ENCODE measurements at places on chromosomes 4 and X. TPM values are rescaled to one million over a fixed set of nuclear protein-coding genes. Genes with fewer than 3 reads are reported as not detected.

DNA sequence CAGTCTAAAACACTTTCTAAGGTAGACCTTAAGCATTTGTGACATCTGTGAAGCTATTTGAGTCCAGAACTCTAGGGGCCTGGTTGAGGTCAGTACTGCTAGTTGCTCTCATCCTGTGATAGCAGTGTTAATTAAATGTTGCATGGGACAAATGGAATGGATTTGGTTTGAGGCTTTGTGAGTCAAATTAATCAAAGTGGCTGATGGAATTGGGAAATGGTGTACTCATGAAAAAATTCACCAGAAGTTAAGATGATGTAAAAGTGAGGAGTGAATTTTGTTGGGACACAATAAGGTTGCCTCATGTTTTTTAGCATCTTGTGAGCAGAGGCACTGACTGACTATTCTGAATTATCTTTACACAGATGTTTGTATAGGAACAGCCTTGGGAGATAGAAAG lies 99.2 kb upstream of the ARSJ start:
- H3K36me3 ChIP-seq, result no peaks in the 10 kb centered on the region
- H3K4me1 ChIP-seq, result no peaks in the 10 kb centered on the region
- H3K4me3 ChIP-seq, result no peak overlapping the region
- no peak for DNase-seq
- no peak overlapping the region for H3K27ac ChIP-seq
- H3K27me3 ChIP-seq, result no peaks in the 10 kb centered on the region

DNA sequence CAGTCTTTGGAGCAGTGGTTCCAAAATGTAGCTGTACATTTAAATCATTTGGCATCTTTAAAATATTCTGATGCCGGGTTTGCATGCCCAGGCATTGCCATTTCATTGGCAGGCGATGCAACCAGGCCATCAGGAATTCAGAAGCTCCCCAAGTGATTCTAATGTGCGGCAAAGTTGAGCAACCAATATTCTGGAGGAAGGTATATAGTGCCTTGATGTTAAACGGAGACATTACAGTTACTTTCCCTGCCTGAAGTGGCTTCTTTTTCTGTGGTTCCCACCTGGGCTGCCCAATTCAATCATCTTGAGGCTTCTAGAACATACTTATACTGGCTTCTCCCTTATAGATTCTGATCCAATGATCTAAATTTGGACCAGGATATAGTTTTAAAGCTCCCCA lies 68.7 kb upstream of the PGM2 start:
- no peaks in the 10 kb centered on the region for H3K4me1 ChIP-seq
- DNase-seq, result no peak
- no peaks in the 10 kb centered on the region for H3K36me3 ChIP-seq
- no peaks in the 10 kb centered on the region for H3K27me3 ChIP-seq
- no peak overlapping the region for H3K4me3 ChIP-seq

DNA sequence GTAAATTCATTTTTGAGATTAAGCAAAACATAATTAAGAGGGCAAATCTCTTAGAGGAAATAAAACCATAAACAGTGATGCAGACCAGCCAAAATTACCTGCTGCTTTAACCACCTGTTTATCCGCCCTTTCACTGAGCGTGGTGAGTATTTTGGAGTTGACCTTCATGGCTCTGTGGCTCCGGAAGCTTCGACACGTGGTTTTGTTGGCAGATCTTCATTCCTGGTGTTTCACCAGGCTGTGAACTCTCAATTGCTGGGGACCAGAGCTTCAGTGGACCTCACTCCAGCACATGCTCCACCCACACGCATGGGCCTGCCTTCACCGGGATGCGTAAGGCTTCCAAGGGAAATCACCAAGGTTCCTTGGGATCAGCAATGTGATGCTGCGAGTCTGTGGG lies 83.8 kb downstream of the FHDC1 start:
- DNase-seq, result no peak
- H3K4me1 ChIP-seq, result no peaks in the 10 kb centered on the region
- no peaks in the 10 kb centered on the region for H3K36me3 ChIP-seq
- H3K27me3 ChIP-seq, result no peaks in the 10 kb centered on the region
- H3K4me3 ChIP-seq, result no peak overlapping the region

- no peak overlapping the region for H3K27ac ChIP-seq
- peaks cover 13% of the 10 kb centered on the region for H3K4me1 ChIP-seq
- no peaks in the 10 kb centered on the region for H3K36me3 ChIP-seq
Measured at GRCh38 chr4:173449380-173449717, 50.4 kb upstream of the SCRG1 start.

DNA sequence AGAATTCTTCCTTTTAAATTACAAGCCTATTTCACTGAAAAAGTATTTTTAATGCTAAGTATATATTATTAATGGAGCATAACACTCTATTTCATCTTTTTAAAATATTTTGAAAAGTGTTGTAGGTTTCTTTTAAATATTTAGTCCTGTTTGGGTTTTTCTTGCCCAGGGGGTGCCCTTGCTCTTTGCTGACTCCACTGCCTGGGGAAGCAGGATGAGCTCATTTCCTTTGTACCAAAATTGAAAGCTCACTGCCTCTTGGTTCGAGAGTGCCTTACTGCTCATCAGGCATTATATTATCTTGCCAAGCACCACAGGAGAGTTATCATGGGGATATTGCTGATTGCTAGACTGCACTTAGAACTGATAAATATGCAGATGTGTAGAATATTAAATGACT lies 819.2 kb downstream of the PCDH18 start:
- H3K36me3 ChIP-seq, result no peaks in the 10 kb centered on the region
- no peak overlapping the region for H3K27ac ChIP-seq
- no peaks in the 10 kb centered on the region for H3K27me3 ChIP-seq
- H3K4me1 ChIP-seq, result no peaks in the 10 kb centered on the region
- no peak overlapping the region for H3K4me3 ChIP-seq

GRCh38 chrX:115362334-115363095 lies 73.0 kb downstream of the LUZP4 start:
- no peak for DNase-seq
- no peak overlapping the region for H3K27ac ChIP-seq
- H3K4me3 ChIP-seq, result no peak overlapping the region
- H3K36me3 ChIP-seq, result no peaks in the 10 kb centered on the region

GRCh38 chr4:43132010-43132582 lies 239.6 kb downstream of the GRXCR1 start:
- H3K4me3 ChIP-seq, result no peak overlapping the region
- no peak overlapping the region for H3K27ac ChIP-seq
- H3K36me3 ChIP-seq, result no peaks in the 10 kb centered on the region
- peak; percentile 16 for DNase-seq
- H3K4me1 ChIP-seq, result no peaks in the 10 kb centered on the region

DNA sequence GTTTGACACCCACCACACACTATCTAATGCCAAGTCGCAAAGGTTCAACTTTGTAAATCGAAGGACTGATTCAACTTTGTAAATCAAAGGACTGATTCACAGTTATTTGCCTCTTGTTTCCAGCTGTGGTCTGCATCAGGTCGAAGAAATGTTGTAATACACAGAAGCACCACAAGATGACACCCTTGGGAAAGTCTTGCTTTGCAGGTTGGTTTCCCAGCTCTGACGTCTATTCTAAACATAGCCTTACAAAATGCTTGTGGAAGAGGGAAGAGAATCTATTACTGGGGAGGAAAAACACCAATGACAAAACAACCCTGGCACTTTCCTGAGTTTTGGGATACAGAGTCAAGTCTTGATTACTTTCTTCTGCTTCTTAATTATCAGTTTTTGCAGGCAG lies 35.3 kb downstream of the SUPT20HL1 start:
- no peaks in the 10 kb centered on the region for H3K4me1 ChIP-seq
- DNase-seq, result no peak
- peaks cover 19% of the 10 kb centered on the region for H3K27me3 ChIP-seq
- H3K4me3 ChIP-seq, result no peak overlapping the region
- H3K36me3 ChIP-seq, result no peaks in the 10 kb centered on the region

- no peak for DNase-seq
- H3K27me3 ChIP-seq, result no peaks in the 10 kb centered on the region
- no peaks in the 10 kb centered on the region for H3K36me3 ChIP-seq
- H3K4me1 ChIP-seq, result no peaks in the 10 kb centered on the region
- H3K27ac ChIP-seq, result no peak overlapping the region
- H3K4me3 ChIP-seq, result no peak overlapping the region
Measured at GRCh38 chrX:45506149-45506730, 305.6 kb upstream of the DIPK2B start.

- no peak overlapping the region for H3K27ac ChIP-seq
- peaks cover 4% of the 10 kb centered on the region for H3K4me1 ChIP-seq
- no peaks in the 10 kb centered on the region for H3K36me3 ChIP-seq
- H3K27me3 ChIP-seq, result no peaks in the 10 kb centered on the region
- no peak overlapping the region for H3K4me3 ChIP-seq
- no peak for DNase-seq
Measured at GRCh38 chr4:118904418-118904817, 15.8 kb downstream of the SYNPO2 start.

- H3K27ac ChIP-seq, result no peak overlapping the region
- H3K27me3 ChIP-seq, result no peaks in the 10 kb centered on the region
- H3K36me3 ChIP-seq, result peaks cover 5% of the 10 kb centered on the region
- no peak for DNase-seq
- H3K4me3 ChIP-seq, result no peak overlapping the region
Measured at GRCh38 chrX:72326605-72327300, 21.0 kb upstream of the CITED1 start.

GRCh38 chrX:44506678-44507077 lies 36.0 kb downstream of the FUNDC1 start:
- no peak overlapping the region for H3K27ac ChIP-seq
- no peak for DNase-seq
- no peaks in the 10 kb centered on the region for H3K27me3 ChIP-seq
- no peak overlapping the region for H3K4me3 ChIP-seq

DNA sequence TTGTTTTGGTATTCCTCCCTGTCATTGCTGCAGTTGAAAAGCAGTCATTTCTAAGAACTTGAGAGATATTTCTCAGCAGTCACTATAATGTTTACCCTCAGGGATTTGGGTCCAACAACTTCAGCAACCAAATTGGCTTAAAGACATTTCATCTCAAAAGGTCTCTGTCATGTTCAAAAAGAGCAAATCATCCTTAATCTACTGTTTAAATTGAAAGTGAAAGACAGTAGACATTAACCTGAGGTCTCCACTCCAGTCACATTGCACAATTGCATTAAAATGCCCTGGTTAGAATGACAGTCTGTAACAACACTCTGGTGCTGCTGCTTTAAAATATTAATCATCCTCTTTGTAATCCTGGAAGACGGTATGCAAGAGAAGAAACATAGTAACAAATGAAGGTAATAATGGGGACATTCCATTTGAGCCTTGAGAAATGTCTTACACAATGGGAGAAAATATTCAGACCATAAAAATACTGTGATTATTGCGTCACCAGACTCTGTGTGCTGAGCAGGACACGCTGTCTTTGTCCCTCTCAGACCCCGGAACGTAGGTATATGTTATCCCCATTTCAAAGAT lies 90.2 kb upstream of the UNC5C start:
- H3K4me3 ChIP-seq, result no peak overlapping the region
- no peaks in the 10 kb centered on the region for H3K27me3 ChIP-seq
- no peak overlapping the region for H3K27ac ChIP-seq
- no peaks in the 10 kb centered on the region for H3K4me1 ChIP-seq
- H3K36me3 ChIP-seq, result no peaks in the 10 kb centered on the region
- DNase-seq, result no peak

DNA sequence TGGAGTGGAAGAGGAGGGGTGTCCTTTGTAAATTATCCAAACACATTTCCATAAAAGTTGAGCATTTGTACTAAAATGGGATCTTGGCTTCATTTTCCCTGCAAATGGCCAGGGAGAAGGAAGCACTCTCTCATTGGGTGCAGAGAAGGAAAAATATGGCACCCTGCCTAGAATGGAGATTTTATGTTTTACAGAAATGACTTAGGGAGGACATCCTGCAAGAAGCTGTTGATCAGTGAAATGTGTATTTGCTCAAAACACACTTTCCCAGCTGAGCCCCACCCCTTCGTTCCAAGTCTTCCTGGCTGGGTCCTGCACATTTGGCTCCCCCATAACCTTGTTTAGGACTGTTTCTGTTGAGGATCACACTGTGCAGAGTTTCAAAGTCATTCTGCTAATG lies 213.5 kb upstream of the TAPT1 start:
- H3K4me3 ChIP-seq, result no peak overlapping the region
- H3K36me3 ChIP-seq, result no peaks in the 10 kb centered on the region
- H3K27me3 ChIP-seq, result no peaks in the 10 kb centered on the region
- no peaks in the 10 kb centered on the region for H3K4me1 ChIP-seq
- no peak overlapping the region for H3K27ac ChIP-seq

GRCh38 chrX:24245202-24245601 lies 68.7 kb downstream of the SUPT20HL2 start:
- H3K4me3 ChIP-seq, result no peak overlapping the region
- no peaks in the 10 kb centered on the region for H3K36me3 ChIP-seq
- no peak for DNase-seq
- no peak overlapping the region for H3K27ac ChIP-seq
- no peaks in the 10 kb centered on the region for H3K27me3 ChIP-seq

DNA sequence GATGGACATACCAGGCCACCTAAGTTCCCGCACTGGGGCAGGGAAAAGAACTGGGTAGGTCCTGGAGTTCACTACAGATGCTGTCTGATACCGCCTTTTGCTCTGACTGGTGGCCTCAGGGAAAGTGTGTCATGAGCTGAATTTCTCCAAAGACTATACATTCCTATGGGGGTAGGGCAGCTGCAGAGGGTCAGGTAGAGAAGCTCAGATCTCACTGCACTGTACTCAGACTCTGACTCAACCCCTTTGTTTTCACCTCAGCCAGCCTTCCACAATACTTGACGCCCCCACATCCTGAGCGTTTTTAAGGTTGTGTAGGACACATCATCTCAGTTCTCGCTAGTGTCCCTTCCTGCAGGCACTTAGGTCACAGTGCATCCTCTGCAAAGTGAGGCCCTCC lies 7.8 kb downstream of the GATB start:
- no peak for DNase-seq
- no peaks in the 10 kb centered on the region for H3K27me3 ChIP-seq
- H3K4me1 ChIP-seq, result no peaks in the 10 kb centered on the region
- H3K36me3 ChIP-seq, result no peaks in the 10 kb centered on the region
- H3K4me3 ChIP-seq, result no peak overlapping the region

DNA sequence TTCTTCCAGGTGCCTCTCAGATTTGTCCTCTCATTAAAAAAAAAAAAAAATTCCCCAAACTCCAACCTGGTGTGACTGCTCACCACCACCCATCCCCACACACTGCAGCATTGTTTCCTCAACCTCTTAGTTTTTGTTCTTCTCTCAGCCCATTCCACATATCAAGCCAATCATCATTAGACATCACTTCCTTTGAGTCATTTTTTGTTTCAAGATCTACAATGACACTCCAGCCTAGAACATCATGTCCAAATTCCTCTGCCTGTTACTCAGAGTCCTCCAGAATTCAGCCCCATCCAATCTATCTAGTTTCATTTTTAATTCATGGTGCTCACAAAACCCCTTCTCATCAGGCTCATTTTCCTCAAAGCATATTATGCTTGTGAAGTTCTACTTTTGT lies 262.5 kb upstream of the TEX13A start:
- no peaks in the 10 kb centered on the region for H3K27me3 ChIP-seq
- H3K36me3 ChIP-seq, result no peaks in the 10 kb centered on the region
- no peaks in the 10 kb centered on the region for H3K4me1 ChIP-seq

- no peak for DNase-seq
- H3K36me3 ChIP-seq, result no peaks in the 10 kb centered on the region
- no peak overlapping the region for H3K27ac ChIP-seq
Measured at GRCh38 chr4:68347845-68348244, 2.0 kb downstream of the YTHDC1 start.

GRCh38 chr4:89657931-89658700 lies 178.8 kb downstream of the SNCA start:
- no peak overlapping the region for H3K27ac ChIP-seq
- no peaks in the 10 kb centered on the region for H3K27me3 ChIP-seq
- no peak overlapping the region for H3K4me3 ChIP-seq
- H3K4me1 ChIP-seq, result no peaks in the 10 kb centered on the region
- DNase-seq, result no peak

Gene FAM149A
- total RNA-seq, result 10.4 TPM

Gene VSIG1
- not detected for total RNA-seq

Gene CXCL9
- total RNA-seq, result 0.84 TPM

Gene TRMT10A
- 15.1 TPM for total RNA-seq

Gene ANOS1
- 11.1 TPM for total RNA-seq

Gene ING2
- 32.3 TPM for total RNA-seq

Gene EIF4E
- 70.8 TPM for total RNA-seq

Gene IL3RA
- total RNA-seq, result 5.4 TPM

Gene SMAD1
- total RNA-seq, result 23.8 TPM

Data from tibial nerve (tissue), 4 donors.